ENCODE measurements at places on chromosomes 3 and 15.

DNA sequence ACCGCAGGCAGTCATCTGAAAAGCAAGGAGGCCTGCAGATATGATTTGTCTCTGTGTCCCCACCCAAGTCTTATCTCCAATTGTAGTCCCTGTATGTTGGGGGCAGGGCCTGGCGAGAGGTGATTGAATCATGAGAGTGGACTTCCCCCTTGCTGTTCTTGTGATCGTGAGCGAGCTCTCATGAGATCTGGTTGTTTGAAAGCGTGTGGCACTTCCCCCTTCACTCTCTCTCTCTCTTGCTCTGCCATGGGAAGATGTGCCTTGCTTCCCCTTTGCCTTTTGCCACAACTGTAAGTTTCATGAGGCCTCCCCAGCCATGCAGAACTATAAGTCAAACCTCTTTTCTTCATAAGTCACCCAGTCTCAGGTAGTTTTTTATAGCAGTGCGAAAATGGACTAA is 83.3 kb downstream of the TMCO5A start:
- DNase-seq: no peak

- DNase-seq: no peak
These were observed 61.4 kb upstream of the ARHGEF26 start for GRCh38 chr3:154059833-154060232.

GRCh38 chr3:29649815-29650547 is 369.1 kb downstream of the RBMS3 start:
- DNase-seq: no peak

DNA sequence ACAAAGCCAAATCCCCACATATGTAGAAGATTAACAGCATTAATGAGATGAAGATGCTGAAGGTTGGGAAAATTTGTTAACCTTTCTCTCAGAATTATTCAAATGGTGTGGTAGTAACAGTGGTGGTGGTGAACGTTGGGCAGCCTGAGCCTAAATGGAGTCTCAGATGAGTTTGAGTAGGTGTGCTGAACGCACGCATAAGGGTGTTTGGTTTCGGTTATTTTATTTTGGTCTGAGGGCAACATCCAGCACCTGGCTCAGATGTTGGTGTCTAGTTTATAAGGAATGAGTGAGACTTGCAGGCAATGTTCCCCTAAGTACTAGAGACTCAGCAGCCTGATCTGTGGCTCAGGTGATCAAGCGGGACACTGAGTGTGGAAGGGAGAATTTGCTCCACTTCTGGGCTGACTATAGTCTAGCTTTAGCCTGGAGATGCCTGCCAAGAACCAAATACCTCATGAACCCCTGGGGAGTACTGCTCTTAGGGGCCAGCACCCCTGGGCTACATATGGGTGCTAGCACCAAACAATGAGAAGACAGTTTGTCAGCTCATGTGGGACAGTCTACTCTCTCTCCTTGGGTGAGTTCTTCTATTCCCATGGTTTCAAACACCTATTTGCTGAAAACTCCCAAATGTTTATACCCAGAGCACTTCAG is 39.5 kb upstream of the ATP2C1 start:
- no peak for DNase-seq

DNA sequence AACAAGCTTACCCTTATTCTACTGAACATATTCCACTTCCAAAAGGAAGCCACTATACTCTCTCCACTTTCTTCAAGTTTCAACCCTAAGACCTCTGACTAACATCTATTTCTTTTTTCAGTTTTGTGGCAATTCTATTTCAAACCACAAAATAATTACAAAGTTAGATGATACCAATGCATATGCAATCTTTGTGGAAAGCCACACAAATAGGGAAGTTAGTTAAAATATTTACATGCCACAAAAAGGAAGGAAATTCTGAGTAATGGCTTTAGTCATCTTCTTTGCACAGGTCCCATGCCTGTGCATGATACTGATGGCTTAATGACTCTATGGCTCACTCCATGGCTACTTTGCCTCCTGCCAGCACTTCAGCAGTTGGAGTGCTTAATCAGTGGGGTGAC is 57.0 kb upstream of the MCTP2 start:
- DNase-seq: peak; percentile 38

GRCh38 chr3:65052101-65052500 is 364.3 kb upstream of the ADAMTS9 start:
- no peak for DNase-seq

GRCh38 chr3:52600258-52600657 is 63.9 kb downstream of the UQCC5 start:
- no peak for DNase-seq

DNA sequence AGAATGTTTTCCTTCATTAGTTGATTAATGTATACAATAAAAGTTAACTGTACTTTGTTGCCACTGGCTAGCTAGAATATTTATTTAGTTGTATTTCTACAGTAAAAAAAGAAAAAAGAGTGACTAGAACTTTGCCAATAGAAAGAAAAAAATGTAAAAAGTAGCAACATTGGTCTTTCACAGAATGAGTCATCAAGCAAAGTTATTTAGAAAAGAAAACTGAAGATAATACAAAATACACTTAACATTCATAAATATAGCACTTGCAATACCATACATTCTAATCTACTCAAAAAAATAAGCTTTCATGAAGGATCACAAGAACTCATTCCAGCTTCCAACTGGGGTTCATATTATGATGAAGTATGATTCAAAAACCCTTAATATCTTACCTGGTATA is 83.4 kb downstream of the AQR start:
- DNase-seq: no peak

DNA sequence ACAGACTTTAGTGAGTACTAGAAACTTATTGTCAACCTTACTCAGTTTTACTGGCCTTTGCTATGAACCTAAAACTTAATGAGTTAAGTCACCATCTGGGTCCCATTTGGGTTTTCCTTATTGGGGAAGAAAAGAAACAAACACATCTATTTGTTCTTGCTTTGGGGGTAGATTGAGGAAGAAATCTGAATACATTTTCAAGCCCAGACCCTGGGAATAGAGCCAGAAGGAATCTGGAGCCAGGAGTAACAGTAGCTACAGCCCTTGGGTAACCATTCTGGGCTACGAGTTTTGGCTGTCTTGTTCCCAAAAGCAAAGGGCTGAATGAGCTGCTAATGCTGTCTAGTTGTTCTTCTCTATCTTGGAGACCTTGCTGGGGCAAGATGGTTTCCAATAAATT is 16.5 kb downstream of the SLC12A1 start:
- no peak for DNase-seq

DNA sequence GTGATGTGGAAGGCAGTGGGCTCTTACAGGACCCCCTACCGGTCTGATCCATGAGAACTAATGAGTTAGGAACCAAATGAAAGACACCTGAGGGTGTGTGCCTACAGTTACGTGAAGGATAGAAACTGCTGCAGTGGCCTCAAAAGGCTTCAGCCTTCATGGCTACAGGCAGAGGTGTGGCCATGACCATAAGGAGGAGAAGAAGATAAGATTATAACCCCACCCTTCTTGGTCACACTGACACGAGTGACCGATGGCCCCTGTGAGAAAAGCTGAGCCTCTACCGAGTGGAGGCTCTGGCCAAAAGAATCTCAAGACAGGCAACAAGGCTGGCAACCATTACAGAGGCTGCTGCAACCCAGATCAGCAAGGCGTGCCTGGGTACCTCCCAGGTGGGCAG is 6.3 kb downstream of the RFT1 start:
- no peak for DNase-seq

DNA sequence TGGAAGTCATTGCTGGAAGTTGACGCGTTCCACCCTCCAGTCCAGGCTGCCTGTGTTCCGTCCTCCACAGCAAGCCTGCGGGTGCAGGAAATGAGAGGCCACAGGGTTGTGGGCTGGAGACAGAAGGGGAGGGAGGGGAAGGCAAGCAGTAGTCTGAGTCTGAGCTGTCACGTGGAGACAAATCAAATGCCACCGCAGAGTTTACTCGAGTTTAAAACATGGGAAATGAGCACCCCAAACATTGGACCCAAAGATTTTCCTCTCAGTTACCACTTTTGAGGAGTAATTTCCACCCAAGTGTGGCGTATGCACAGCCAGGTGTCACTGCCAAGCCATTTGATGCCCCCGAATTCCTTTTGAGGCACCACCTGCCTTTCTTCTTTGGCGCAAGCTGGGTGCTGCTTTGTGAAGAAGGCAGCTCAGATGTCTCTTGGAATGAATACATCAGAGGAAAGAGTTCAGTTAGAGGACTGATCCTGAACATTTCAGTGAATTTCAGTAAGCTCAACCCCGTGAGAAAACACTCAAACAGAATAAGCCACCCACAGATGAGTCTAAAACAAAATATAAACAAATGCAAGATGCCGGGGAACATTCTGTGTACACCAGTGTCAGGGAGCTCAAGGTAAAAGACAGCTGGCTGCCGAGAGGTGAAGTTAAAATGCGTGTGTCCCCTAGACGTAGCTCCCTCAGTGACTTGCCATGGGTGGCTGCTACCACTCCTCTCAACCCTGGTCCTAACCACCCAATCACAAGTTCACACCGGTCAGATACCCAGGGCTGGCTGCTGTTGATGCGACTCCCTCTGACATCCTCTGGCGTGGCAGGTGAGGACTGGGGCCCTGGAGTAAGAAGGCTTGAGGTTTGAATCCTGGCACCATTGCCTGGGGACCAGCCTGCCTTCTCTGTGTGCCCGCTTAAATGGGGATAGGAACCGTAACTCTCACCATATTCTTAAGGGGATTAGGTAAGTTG is 203.8 kb downstream of the UACA start:
- DNase-seq: peak; percentile 88

GRCh38 chr3:100072326-100073048 is 41.8 kb downstream of the FILIP1L start:
- DNase-seq: no peak

DNA sequence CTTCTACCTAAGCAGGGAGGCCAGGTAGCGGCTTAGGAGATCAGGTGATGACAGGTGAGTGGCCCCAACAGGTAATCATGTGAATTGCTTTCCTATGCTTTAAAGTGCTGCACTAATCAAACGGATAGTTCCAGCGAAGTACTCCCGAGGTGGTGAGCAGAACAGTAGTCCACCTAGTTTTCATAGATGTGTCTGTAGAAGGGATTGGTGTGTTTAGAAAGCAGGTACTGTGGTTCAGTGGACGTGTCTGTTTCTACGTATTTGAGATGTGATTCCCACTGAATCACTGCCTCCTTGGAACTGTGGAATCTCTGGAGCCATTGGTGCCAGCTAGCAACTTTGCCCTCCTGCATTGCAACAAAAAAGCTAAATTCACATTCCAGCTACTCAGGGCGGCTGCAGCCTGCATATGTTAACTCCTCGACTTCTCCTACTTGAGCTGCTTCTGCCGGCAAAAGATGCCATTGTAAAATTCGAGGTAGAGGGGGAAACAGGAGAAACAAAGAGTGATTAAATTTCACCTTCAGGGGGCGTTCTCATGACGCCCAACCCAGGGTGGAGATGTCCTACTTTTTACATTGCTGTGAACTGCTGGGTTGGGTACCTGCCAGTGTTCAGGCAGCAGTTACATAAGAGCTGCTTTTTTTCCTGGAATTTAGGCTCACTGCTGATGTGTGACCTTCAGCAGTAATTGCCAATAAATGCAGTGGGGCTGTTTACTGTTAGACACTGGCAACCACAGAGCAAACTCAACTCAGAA is 227.3 kb downstream of the ITPR1 start:
- peak; percentile 32 for DNase-seq

DNA sequence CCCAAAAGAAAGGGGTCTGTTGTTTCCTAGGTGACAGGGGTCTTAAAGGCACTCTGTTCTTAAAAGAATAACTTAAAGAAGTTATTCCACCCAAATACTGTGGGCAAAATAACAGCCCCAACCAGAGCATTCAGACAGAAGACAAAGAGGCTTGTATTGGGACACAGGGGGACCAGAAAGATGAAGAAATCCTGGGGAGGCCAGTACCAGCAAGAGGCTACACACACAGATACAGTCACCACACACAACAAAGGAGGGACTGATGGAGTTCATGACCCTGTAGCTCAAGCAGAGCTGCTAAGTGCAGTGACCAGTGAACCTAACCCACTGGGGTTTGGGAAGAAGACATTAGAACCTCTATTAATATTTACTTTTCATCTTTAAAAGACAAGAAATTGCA is 59.0 kb downstream of the MTHFS start:
- DNase-seq: no peak

DNA sequence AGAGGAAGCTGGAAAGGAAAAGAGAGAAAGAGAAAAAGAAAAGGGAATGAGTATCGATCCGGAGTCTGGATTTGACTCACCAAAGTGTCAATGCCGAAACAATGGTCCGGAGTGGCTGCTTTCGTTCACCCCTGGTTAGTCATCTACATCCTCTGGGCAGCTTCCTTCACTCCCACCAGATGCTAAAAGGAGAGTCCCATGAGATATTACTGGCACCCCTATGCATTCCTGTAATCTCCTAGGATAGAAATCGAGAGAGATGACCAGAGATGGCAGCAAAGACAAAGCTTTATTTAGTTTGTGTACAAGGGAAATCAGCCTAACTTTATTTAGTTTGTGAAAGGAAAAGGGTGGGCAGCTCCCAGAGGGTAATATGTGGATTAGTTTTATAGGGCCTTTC is 622.2 kb downstream of the ZPLD1 start:
- DNase-seq: no peak

DNA sequence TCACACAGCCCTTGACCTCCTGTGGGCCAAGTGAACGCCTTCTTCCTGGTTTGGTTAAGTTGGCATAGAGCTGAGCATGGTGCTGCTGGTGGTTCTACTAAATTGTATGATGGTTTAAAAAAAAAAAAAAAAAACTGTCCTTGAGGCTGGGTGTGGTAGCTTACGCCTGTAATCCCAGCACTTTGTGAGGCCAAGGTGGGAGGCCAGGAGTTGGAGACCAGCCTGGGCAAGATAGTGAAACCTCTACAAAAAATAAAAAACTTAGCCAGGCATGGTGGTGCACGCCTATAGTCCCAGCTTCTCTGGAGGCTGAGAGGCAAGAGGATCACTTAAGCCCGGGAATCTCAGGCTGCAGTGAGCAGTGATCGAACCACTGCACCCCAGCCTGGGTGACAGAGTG is 58.9 kb upstream of the FLNB start:
- DNase-seq: no peak
